ENCODE measurements at places on chromosomes 5 and 9.

GRCh38 chr5:125550274-125550673, 803.8 kb upstream of the ZNF608 start:
- DNase-seq = no peak

DNA sequence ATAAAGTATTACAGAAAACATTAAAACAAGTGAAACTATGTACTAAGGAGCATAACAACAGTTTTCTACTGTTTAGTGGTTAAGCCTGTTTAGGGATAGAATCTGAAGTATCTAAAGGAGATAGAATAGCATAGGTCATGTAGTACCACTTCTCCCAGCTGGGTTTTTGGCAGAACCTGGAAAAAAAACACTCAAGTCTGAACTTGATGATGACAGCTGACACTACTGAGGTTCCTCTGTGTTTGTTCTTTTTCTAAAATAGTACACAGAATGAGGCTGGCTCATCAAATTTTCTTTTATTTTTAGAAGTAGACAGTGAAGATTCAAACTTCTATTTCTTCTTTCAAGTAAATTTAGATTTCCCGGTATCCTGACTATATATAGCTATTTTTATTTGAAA, 203.8 kb upstream of the ACO1 start:
- no peak for DNase-seq

- DNase-seq = no peak
These were observed 7.3 kb upstream of the CDC14B start for GRCh38 chr9:96626912-96627311.

GRCh38 chr9:130371196-130371966, 73.4 kb upstream of the ASS1 start:
- DNase-seq = no peak

GRCh38 chr5:150075233-150075632, 11.1 kb downstream of the CSF1R start:
- DNase-seq = no peak

GRCh38 chr5:176386491-176386890, 1.9 kb downstream of the NOP16 start:
- DNase-seq = no peak

DNA sequence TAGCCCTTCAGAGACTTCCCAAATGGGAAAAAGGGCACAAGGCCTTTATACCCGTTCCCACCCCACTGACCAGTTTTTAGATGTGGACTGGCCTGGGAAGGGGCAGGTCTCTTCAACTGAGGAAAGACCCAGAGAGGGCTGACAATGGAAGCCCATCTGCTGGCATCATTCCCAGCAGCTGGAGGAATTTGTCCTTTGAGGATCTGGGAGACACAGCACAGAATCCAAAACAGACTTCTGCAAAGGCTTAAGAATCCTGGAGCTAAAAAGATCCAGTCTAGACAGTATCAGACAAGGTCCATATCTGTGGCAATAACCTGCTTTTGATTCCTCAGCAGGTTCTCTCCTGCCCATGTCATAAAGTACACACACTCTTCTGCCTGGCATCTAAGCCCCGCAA, 329.2 kb downstream of the TMEM167A start:
- no peak for DNase-seq

DNA sequence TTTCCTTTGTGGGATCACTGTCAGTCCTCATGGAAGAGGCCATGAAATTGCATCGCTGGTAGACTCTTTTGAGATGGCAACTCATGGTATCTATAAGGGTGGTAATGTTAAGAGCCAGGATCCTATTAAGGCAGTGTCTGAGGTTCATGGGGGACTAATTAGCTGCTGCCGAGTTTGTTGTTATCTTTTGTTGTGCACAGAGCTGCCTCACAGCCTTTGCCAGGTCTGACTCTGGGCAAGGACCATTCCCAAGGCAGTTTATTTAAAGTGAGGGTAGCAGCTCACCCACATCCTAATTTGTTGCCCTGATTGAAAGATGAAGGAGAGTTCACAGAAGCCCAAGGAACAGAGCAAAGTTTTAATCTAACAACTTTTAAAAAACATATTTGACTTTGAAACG, 7.9 kb downstream of the SMARCA2 start:
- no peak for DNase-seq

GRCh38 chr5:176665517-176665916, 18.2 kb downstream of the TSPAN17 start:
- DNase-seq = no peak

DNA sequence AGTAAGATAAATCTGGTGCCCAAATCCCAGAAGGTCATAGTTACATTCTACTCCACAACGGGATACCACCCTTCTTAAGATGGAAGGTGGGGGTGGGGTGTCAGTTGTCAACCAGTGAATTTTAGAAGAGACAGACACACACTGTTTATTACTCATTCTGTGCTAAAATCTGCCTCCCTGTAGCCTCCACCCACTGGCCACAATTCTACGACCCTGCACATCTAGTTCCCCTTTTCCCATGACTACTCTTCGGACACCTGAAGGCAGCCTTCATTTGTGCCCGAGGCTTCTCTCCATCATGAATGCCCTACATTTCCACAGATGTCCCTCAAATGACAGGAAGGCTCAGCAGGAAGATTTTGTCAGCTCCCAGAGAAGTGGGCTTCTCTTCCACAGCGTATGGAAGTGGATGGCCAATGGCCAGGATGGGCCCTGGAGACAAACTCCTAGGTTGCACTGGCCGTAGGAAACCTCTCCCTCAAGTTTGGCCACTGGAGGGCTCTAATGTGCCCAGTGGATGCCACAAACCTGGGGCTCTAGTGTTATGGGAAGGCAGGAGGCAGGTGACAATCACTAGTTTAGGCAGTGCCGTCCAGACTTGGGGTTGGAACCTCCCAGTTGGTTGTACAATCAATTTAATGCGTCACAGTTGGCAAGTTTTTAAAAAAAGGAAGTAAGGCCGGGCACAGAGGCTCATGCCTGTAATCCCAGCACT, 46.6 kb downstream of the PTPN3 start:
- DNase-seq = no peak

All from activated CD4-positive, alpha-beta T cell treated with anti-CD3 and anti-CD28 coated beads for 1 hour (primary cell).